ENCODE measurements at places on chromosomes 11 and 22. TPM values are rescaled to one million over a fixed set of nuclear protein-coding genes. Genes with fewer than 3 reads are reported as not detected.

Gene P2RX6
- 5.9 TPM for total RNA-seq

Gene RFPL1
- not detected for total RNA-seq

Gene DRD4
- 0.16 TPM for total RNA-seq

Gene ME3
- 56.9 TPM for total RNA-seq

Gene RNF215
- total RNA-seq: 9.1 TPM

Gene MGAT3
- total RNA-seq: 0.27 TPM

Gene HBD
- total RNA-seq: 4.8 TPM

Gene MACROD1
- total RNA-seq: 14.5 TPM

Gene E2F8
- 4.4 TPM for total RNA-seq

Gene ANO9
- not detected for total RNA-seq

Gene HPX
- not detected for total RNA-seq

All from fibroblast of the aortic adventitia (primary cell).